ENCODE measurements at places on chromosomes 7 and 10. TPM values are rescaled to one million over a fixed set of nuclear protein-coding genes. Genes with fewer than 3 reads are reported as not detected.

GRCh38 chr7:106080300-106080987, 31.7 kb downstream of the SYPL1 start:
- no peak for DNase-seq

Gene PLPP4
- polyA plus RNA-seq: 6.3 TPM

DNA sequence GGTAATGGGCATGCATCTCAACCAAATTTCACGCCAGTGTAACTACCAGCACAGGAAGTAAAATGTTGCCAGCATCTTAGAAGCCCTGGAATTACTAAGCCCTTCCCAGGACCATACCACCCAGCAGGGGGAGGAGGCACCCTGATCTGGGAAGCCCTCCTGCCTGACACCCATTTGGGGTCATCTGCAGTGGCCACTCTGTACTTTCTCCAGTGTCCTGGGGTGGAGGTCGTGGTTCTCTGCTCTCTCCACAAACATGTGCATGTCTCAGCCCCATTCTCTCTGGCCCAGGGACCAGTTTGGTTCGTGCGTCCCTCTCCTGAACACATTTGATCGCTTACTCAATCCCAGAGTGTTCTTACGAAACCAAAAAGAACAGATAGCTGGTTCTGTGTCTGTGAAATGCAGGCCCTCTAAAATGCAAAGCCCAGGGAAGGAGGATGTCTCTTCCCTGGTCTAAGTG, 9.4 kb upstream of the LRRC27 start:
- DNase-seq: no peak

GRCh38 chr7:534959-535358, 15.3 kb upstream of the PDGFA start:
- no peak for DNase-seq

DNA sequence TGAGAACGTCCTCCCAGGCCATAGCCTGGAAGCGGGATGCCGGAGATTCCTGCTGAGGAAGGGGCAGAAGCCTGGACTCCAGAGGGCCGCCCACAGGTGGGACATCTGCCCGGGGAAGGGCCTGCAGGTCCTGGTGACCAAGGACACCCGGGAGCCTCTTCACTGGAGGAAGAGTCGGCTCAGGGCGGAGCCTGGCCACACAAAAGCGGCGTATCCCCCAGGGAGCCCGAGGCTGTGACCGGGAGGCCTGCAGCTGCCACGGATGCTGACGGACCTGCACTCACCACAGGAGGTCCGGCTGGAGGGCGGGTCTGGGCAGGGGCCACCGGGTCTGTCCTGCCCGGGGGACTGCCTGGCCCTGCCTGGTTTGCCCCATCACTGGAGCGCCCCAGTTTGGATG, 15.5 kb upstream of the ADGRA1 start:
- no peak for DNase-seq

Gene POLR3A
- polyA plus RNA-seq: 18.6 TPM

DNA sequence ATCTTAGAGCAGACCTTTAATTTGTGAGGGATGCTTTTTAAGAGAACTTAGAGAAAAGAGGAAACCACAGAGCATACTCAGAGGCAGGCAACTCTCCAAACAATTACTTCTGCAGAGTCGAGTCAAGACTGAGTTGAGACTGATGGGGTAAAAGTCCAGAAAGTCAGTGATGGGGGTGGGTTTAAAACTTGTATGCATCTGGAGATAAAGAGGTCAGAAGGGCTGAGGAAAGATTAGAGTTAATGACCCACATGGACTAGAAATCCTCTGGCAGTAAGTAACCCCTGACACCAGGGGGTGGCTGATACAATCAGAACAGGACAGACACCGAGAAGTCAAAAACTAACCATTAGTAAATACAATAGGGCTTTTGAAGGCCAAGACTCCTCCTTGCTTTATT, 42.4 kb upstream of the SEPTIN7 start:
- DNase-seq: no peak

DNA sequence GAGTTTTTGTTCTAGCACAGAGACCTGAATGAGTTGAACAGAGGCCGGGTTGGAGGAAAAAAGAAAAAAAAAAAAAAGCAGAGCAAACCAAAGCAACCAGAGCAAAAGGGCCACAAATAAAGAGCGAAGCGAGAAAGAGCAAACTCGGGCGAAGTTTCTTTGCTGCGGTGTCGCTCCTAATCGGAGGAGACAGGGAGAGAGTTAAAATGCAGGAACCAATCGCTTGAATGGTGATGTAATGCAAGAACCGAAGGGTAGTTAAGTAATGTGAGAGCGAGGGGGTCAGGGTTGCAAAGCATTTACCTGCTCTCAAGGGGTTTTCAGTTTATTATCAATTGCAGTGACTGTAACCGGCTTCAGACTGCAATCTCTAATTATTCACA, 271.7 kb downstream of the TRIL start:
- no peak for DNase-seq

Gene OPALIN
- not detected for polyA plus RNA-seq

Gene SIRT1
- polyA plus RNA-seq: 38.4 TPM

Gene LIMK1
- polyA plus RNA-seq: 26.6 TPM

DNA sequence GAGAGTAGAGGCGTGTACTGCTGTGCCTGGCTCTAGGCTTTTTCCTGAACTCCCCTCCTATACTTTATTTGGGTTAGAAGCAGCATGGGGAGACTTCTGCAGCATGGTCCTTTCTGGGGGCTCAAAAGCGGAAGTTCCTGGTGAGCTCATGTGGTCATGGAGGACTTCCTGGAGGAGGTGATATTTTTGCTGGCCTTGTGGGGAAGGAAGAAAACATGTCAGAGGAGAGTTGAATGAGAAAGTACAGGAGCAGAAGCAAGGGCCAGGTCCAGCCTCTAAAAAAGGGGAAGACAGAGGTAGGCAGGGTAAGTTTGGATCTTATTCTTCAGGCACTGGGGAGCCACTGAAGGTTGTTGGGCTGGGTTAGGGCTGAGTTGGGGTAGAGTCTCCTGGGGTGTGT, 45.5 kb downstream of the CASTOR2 start:
- DNase-seq: no peak

DNA sequence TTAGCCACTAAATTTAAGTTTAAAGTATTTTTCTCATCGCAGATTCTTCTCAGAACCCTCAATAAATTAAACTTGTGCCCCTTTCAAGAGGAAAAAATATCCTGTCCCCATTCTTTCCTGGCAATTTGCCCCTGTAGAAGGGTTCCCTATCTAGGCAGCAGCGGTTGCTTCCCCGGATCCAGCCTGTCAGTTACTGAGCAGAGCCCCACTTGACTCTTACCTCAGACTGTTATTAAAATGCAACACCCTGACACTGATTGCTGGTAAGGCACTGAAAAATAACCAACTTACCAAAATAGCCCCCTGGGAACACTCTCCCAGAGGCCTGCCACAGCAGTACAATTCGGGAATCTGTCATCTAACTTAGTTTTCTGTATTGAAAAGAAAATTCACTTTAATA, 13.9 kb downstream of the LMTK2 start:
- DNase-seq: no peak

Measured in renal cortex interstitium (tissue), 15 donors.